NCI-H2227 treated with DMSO at 0.1 percent for 48 hours (cell line): ENCODE measurements at places on chromosomes 11 and 22.

- DNase-seq: peak; percentile 49
Observed at GRCh38 chr11:59097113-59097708, 9.8 kb upstream of the FAM111B start.

- DNase-seq: no peak
Observed at GRCh38 chr11:112016765-112017376, 8.3 kb upstream of the DLAT start.

GRCh38 chr11:128235426-128235825 is 351.9 kb downstream of the ETS1 start:
- no peak for DNase-seq

- no peak for DNase-seq
Observed at GRCh38 chr11:64934682-64935358, 873 bp downstream of the GPHA2 start.

- no peak for DNase-seq
Observed at GRCh38 chr11:66271816-66272215, 3.4 kb downstream of the RAB1B start.

- DNase-seq: no peak
Observed at GRCh38 chr11:102489186-102490145, 36.9 kb upstream of the TMEM123 start.

DNA sequence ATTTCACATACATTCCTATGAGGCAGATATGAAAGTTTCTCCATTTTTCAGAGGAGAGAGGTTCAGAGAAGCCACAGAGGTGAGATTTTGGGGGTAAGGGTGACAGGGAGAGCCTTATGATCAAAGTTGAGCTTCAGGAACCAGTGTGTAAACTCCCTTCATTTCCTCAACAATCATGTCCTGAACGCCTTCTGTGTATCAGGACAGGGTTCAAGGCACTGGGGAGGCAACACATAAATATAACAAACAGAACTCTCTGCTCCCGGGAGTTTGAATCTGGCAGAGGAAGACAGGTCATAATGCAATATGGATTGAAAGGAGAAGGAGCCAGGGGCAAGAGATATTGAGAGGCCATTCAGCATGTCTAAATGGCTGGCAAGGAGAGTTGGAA is 28.0 kb downstream of the AMOTL1 start:
- DNase-seq: no peak

DNA sequence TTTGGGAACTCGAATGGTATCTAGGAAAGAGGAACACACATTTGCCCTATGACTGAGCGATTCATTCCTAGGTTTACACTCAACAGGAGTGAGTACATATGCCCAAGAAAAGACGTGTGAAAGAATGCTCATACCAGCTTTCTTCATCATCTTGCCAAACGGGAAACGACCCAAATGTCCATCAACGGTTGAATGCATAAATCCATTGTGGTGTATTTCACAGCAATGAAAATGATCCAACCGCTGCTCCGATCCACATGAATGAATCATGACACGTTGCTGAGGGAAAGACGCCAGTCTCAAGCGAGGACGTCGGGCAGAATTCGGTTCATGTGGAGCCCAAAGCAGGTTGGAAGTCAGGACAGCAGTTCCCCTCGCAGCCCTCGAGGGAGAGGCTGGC is 71.5 kb downstream of the CYTH4 start:
- no peak for DNase-seq

DNA sequence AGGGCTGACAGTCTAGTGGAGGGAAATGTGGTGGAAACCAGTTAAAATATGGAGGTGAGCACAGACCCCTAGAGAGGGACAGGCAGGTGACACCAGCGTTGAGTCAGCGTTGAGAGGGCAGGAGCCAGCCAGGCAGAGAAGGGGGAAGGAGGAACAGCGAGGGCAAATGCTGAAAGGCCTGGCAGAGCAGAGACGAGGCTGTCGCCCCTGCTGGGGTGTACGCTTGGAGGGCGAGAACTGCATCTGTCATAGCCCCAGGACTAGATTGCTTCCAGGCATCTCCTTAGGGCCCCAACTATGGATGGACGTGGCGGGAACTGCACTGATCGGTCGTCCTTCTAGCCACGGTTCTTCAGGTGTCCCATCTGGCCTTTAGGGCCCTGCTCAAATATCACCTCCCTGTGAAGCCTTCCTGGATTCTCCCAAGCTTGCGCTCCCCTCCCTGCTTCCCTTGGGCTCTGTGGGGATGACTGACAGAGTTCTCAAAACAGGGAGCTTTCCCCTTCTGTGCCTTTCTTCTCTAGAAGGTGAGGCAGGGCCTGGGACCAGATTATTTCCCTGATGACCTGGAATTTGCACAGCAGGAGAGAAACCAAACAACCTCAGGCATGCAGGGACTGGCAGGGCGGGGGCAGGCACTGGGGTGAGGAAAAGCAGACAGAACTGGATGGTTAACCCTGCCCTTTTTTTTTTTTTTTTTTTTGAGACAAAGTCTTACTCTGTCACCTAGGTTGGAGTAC is 11.1 kb downstream of the SYNGR1 start:
- DNase-seq: no peak

DNA sequence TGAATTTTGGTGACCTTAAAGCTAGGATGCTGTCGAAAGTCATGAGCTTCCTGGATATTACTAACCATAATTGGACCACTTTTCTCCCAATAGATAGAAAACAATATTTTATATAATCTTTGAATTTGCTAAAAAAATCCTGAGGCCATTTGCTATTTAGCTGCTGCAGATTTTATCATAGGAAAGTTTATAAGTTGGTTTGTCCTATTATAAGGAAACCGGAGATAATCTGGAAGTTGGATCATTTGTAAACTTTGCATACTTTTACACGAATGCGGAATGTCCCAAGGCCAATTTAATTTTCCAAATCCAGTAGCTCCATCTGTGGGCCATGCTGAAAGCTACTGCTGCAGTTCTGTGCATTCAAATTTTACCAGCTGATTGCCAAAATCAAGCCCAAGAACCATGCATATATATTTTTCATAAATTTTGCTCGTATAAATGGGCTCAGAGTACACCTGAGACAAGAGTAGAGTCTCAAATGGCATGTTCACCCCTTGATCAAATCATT is 378.3 kb downstream of the FAM181B start:
- DNase-seq: no peak

DNA sequence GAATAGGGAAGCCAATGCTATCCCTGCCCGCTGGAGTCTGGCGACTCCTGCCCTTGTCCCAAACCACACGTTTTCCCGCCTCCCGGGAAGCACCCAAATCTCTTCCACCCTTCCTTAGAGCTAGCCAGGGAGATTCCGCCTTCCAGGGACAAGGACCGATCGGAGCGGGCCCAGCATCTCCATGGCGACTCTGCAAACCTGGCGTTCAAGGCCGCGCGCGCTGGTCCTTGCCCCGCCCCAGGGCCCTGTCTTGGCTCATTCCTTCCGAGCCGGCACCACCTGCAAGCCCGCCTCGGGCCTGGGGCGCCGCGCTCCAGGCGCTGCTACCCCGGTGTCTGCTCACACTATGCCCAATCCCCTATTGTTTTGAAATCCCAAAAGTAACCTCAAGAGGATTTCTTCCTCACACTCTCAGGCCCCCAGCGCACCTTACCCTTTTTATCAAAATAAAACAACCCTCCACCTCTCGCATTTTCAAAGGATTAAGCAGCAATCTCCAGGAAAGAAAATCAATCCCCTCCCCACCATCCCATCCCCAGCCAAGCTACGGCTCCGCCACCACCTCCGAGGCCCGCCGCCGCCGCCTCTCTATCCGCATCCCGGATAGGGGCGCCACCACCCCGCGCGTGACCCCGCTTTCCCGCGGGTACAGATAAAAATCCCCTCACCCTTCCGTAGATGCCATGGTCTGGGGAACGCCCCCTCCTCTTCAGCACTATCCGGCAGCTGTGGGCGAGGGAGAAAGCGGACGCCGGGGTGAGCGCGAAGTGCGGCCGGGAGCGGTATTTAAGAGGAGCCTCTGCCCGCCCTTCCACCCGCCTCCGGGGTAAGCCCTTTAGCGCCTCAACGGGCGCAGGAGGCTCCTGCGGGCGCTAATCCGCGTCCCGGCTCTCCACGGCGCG is 825 bp downstream of the SLC1A2 start:
- DNase-seq: peak; percentile 66

GRCh38 chr11:45590743-45591142 is 74.7 kb downstream of the CHST1 start:
- no peak for DNase-seq

DNA sequence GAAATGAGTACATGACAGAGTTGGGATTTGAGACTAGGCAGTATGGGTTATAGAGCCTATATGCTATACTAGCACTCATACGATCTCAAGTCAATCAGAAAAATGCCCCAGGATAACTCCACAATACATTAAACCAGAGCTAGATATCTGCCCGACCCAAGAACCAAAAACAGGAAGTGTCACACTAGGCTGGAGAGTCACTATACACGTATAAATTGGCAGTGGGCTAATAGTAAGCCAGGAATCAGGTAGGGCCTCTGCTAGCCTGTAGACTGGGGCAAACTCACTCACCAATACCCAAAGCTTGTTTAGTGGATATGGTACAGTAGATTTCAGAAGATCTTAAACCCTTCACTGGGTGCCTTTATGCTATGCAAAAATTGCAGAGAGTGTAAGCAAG is 16.2 kb upstream of the EIF4G2 start:
- DNase-seq: no peak

- DNase-seq: peak; percentile 42
Observed at GRCh38 chr11:12692229-12693075, 18.2 kb downstream of the TEAD1 start.

DNA sequence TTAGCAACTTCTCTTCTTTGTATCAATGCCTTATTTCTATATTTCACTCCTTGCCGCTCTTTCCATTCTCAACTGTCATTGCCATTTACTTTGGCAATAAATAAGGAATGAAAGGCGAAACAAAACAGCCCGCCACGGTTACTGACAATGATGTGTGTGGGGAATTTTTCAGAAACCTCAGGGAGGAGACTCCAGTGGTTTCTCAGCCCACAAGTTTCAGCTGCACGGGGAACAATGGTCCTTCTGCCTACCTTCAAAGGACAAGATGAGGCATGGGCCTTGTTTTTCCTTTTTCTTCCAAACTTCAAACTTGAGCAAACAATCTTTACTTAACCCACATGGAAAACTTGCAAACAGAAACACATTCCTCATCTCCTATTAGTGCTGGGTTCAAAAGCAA is 409.4 kb downstream of the METTL15 start:
- no peak for DNase-seq

GRCh38 chr11:2369896-2370295 is 7.2 kb upstream of the CD81 start:
- DNase-seq: no peak

DNA sequence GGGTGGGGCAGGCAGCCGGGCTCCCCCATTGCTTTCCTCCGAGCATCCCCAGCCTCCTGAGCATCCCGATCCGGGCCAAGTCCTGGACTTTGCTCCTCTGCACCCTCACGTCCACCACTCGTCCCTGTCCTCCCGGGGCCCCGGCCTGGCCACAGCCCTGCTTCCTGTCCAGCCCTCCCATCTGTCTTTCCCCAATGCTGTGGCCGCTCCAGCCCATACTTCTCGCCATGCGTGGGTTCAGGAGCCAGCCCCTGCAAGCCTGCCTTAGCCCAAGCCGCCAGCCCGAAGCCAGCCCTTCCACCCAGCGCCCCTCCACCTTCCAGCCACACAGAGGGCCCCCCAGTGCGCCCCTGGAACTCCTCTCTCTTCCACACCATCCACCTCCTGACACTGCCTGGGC is 23.8 kb downstream of the MRPL23 start:
- DNase-seq: no peak

DNA sequence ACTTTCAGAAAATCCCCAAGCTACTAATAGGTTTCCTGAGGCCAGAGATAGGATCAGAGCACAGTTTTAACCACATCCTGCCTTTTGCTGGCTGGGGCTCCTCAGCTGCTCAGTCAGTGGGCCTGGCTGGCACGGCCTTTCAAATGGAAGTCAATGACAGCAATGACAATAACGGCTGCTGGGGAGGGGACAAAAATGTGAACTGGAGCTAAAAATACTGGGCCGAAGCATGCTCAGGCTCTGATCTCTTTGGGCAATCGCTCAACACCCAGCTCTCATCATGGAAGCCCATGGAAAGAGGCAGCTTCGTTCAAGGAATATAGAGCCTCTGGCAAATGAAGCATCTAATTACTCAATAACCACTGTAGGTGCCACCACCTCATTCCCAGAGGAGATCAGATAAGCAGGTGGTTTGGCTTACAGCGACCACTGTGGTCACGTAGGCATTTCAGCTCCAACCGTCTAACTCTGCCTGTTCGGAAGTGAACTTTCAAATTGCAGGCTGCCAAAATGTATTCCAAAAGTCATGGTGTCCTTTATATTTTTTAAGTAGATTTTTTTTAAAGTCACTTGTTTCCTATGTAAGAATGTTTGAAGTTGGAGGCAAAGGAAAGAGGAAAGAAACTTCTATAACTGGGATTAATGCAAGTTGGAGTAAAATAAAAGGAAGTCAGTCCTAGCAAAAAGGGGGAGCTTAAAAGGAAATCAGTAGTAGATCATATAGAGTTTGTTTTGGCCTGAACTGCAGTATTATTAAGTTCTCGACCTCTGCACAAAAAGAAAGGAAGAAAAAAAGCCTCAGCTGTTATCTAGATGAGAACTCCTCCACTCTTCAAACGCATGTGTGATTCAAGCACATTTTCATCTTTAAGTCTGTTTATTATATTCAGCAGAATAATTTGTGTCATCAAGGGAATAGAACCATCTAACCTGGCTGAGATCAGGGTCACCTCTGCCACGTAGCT is 14.1 kb downstream of the WT1 start:
- DNase-seq: no peak

DNA sequence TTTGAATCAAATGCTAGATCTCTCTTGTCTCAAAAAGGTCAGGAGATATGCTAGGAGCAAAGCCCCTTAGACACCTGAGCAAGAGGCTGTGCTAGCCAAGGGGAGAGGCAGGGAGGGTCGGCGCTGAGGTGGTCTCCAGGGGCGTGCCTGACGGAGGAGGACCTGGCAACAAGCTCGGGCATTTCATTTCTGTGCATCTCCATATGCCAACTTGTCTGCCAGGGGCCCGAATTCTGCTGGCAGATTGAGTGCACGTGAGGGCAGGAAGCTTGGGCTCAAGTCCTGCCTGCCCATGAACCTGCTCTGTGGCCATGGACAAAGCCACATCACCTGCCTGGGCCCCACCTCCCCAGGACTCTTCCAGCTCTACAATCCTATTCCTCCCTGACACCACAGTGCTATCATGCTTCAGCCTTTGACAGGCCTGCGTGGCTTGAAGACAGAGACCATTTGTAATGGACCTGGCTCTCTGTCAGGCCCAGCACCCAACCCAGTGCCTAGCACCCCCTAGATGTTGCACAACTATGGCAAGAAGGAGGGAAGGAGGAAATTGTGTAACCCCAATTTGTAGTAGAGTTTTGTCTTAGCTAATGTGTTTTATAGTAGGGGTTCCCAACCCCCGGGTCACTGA is 16.3 kb upstream of the VSIG10L2 start:
- DNase-seq: no peak

GRCh38 chr11:117610901-117611300 is 186.1 kb downstream of the DSCAML1 start:
- DNase-seq: no peak

GRCh38 chr11:72070491-72070890 is 9.9 kb downstream of the NUMA1 start:
- DNase-seq: no peak
